ENCODE measurements at places on chromosomes 1 and 21. TPM values are rescaled to one million over a fixed set of nuclear protein-coding genes. Genes with fewer than 3 reads are reported as not detected.

Gene AQP10
- total RNA-seq: 0.13 TPM

Gene RIPPLY3
- total RNA-seq: not detected

Gene CCDC27
- not detected for total RNA-seq

Gene DIRAS3
- 8.8 TPM for total RNA-seq

Gene DESI2
- 42.4 TPM for total RNA-seq

Gene OR2L13
- total RNA-seq: not detected

All from smooth muscle cell of the pulmonary artery (primary cell).